Right ventricle myocardium inferior (tissue), 1 donor: ENCODE measurements at places on chromosomes 4 and X.

DNA sequence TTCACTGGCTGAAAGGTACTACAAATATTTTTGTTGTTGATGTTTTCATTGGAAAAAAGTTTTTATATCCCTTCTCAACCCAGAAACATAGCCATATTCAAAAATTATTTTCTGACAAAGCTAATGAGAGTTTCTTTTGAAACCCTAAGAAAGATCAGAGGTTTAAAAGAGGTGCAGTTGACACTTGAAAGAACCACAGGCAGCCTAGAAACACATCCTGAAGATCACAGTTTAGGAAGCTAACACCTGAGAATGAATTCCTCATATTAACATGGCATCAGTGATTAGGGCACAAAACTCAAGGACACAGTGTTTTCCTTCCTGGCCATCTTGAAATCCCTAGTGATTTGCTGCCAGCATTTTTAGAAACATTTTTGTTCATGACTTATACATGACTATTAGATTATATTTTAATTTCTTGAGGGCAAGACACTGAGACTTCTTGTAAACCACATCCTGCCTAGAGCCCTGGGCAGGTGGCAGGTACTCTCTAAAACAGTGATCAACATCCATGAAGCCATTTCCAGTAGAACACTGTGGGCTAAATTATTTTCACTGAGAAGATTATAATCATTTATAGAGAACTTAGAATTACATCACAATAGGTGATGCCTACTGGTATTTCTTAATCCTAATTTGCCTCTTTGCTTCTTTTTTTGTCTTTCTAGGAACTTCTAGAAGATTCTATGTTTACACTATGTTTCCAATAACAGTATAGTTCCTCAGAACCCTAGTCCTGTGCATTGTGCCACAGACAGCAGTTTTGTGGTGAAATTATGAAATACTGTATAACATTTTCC, 80.0 kb downstream of the ARSJ start:
- DNase-seq, result no peak

DNA sequence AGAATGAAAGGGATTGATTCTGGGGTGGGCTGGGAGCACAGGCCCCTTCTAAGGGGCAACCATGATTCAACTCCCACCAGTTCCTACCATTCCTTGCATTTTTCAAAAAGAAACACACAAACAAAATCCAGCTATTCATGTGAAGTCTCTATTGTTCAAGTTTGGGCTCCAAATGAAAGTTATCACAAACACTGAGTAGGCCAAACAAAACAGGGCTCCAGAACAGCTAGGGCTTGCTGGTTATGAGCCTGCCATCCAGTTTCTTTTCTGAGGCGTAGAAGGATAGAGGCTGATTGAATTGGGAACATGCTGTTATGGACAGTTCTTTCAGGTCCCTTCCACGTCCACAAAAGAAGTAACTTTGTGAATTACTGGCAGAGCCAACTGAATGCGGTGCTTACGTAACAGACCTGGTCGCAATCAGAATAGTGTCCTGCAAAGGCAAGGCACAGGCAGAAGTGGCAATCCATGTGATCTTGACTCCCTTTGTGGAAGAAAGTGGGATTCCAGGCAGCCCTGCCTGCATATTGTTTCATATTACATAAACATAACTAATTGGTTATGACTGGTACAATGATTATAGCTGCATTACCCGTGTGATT, 244.5 kb downstream of the SCFD2 start:
- DNase-seq, result no peak

GRCh38 chr4:86442881-86443280, 83.0 kb upstream of the MAPK10 start:
- no peak for DNase-seq

- no peak for DNase-seq
These were observed 289.3 kb upstream of the PABPC4L start for GRCh38 chr4:134490863-134491262.

DNA sequence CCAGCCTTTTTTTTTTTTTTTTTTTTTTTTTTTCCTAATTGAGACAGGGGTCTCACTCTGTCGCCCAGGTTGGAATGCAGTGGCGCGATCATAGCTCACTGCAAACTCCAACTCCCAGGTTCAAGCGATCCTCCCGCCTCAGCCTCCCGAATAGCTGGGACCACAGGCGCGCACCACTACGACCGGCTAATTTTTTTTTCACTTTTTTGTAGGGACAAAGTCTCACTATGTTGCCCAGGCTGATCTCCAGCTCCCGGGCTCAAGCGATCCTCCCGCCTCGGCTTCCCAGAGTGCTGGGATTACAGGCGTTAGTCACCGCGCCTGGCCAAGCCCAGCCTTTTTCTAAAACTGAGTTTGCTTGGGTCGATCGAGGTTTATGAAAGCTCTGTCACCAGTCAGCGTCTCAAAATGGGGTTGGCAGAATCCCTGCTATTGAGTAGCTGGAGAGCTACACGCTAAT, 1.3 kb upstream of the OTUD5 start:
- no peak for DNase-seq

- DNase-seq, result no peak
These were observed 57.8 kb upstream of the XAGE1B start for GRCh38 chrX:52574416-52575275.

DNA sequence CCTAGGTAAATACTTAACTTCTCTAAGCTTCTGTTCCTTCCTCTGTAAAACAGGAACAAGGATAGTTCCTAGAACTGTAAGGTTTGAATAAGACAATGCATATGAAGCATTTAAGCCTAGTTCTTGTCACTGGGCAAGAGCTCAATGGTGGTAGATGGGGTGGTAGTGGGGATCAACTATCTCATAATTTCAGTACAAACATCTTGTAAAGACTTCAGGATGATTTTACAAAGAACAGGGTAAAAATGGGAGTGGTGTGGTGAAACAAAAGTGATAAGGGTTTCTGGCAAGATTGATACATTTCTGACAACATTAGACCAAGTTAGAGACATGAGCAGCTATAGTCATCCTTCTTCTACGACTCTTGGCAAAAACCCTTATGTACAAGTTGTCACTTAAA, 137.8 kb downstream of the SCFD2 start:
- no peak for DNase-seq

DNA sequence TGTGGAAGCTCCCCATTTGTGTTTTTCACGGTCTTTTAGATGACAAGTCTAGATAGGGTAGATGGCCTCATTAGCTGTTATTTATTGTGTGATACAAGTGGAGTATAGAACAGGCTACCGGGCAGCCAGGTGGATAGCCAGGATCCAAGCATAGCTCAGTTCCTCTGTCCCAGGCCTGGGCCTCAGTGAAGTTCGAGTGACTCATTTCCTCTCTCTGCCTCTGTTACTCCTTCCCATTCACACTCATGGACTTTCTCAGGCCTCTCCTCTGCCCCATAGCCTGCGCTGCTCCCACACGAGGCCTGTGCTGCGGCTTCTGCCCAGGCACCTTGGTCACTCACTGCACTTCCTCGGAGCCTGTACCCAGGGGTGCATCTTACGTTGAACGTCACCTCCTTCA, 54.5 kb downstream of the TENM3 start:
- no peak for DNase-seq

DNA sequence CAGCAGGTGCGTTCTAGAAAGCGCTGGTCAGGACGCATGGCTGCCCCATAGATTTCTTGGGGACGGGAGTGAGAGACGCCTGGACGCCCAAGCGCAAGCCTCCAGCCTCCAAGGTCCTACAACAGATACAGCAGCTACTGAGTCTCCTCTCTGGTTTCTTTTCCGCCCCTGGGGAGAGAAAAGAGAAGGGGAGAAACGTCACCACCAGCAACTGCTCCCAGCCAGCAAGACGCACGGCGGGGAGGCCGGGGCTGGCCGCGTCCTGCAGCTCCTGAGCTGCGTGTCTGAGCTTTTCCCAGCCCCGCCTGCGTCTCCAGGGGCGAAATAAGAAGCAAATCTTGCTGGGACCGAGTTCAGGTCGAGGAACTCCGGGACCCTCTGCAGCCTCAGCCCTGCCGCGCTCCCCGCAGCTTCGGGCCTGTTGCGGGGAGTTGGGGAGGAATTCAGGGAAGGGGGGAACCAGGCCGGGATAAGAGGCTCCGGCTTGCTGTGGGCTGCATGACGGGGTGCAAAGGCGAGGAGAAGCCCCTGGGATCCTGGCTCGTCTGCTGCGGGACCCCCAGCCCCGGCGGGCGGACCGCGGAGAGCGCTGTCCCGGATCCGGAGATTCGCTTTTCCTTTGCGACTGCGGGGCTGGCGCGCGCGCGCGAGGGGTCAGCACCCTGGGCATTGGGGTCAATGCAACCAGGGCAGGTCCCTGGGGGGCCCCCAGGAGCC, 6.8 kb upstream of the SHOX start:
- no peak for DNase-seq

DNA sequence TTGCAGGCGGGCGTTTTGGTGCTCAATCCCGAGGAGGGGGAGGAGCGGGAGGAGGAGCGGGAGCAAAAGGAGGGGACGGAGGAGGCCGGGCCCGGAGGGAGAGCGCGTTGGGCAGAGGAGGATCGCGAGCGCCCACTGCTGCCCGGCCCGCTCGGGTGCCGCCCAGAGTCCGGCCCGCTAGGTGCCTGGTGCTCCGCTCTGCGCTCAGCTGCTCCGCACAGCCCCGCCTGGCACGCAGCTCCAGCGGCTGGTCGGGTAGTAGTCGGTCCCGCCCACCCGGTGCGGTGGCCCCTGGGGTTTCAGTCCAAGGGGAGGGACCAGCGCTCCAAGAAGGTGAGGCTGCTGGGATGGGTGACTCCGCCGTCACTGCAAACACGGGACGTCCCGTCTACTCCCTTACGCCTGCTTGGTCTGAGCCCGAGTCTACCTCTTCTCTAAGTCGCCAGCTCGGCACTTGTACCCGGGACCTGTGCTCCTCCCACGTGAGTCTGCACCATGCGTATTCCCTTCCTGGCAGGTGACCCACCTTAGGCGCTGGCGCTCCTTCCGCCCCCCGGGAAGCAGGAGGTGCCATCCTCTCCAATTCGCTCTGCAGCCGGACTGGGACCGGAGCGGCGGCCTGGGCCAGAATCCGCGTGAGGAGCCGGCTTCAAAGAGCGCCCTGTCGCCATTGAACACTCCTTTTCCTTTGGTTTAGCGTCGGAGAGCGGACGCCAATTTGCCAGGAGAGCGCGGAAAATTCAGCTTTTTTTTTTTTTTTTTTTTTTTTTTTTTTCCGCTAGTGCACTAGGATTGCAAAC, 405 bp upstream of the HS3ST1 start:
- peak; percentile 89 for DNase-seq

DNA sequence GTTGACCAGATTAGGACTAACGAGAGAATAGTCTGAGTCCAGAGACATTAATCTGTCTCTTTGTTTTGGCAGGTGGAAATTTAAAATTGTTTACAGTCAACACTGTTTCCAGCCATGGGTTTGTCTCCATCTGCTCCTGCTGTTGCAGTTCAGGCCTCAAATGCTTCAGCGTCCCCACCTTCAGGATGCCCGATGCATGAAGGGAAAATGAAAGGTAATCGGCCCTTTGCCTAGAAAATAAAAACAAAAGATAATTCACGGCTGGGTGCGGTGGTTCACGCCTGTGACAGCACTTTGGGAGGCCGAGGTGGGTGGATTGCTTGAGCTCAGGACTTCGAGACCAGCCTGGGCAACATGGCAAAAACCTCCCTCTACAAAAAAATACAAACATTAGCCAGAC, 815 bp downstream of the HCCS start:
- no peak for DNase-seq

DNA sequence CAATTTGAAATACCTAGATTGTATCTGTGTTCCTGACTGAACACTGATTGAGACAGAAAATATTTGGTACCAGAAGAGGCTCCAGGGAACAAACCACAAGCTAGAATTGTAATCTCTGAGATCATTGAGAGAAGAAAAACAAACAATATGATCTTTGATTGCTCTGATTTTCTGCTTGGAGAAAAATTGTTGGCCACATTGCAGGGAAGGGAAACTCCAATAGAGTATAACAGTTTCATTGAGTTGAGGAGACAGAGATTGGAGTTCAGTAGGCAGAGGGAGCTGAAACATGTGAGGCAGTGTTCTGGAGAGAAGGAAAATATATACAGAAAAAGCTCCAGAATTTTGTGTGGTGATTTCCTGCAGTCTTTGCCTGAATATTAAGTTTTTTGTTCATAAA, 158.2 kb downstream of the C4orf33 start:
- no peak for DNase-seq

DNA sequence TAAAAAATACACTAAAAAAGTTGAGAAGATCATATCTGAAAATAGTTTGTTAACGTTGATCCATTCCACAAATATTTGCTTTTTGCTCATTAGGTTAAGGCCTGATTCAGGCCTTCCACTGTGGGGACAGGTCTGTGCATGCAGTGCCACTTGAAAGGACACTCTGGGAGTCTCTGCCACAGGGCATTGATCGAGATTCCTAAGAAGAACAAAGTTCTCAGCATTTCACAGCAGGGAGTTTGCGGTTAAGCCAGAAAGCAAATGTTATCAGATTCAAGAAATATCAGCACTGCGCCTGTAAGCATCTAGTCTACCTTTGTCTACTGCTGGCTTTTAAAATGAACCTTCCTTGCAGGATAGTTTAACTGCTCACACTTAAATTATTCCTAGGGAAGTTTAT, 62.2 kb upstream of the TNIP3 start:
- DNase-seq, result no peak

DNA sequence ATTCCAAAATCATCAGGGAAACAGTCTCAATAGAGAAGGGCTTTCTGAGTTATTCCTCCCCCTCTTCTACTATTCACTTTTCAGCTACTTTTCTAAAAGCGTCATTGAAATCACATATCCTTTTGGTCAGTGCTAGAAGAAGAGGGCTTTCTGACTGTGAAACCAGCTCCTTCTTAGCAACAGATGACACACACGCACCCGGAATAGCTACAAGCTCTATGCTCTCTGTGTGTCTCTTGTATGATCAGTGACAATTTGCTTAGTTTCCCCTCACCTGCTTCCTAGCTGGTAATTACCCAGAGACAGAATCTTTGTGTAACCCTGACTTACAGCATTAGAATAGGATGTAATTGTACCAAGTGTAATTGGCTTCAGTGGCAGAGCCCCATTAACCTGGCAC, 268.1 kb upstream of the SLITRK2 start:
- DNase-seq, result no peak

DNA sequence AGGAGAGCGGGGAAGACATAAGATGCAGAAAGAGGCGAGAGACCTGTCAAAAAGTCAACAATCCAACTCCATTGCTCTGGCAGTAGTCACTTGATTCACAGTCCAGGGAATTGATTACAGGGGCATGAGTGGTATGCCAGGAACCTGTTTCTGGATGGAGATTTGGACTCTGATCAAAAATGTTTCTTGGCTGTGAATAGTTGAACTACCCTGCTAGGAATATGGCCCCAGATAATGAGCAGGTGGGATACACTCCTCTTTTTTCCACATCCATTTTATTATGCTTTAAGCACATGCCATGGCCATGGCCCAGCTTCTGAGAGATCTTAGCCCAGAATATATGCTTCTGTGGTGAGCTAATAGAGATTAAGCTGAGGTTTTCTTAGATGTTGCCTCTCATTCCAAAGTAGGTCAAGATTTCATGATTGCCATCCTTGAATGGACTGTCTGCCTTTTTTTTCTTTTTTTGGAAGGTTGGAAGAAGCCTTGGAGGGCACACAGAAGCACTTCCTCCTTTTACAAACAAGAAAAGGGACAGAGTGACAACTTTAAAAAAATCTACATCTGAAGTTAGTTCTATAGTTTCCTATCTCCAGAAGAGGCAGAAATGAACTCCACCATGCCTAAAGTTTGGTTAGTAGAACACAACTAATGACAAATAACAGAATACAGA, 121.9 kb downstream of the KIT start:
- DNase-seq, result no peak

GRCh38 chr4:17797808-17798207, 12.7 kb downstream of the DCAF16 start:
- DNase-seq, result no peak

- DNase-seq, result no peak
These were observed 363.9 kb downstream of the PPP3CA start for GRCh38 chr4:100983426-100983825.

- DNase-seq, result no peak
These were observed 24.2 kb upstream of the UBA6 start for GRCh38 chr4:67725132-67725531.

GRCh38 chr4:168241953-168242352, 76.6 kb downstream of the DDX60 start:
- DNase-seq, result no peak
